ENCODE measurements at places on chromosomes 3 and 15.

- no peak for DNase-seq
Observed at GRCh38 chr15:71325481-71325880, 210.2 kb downstream of the THSD4 start.

DNA sequence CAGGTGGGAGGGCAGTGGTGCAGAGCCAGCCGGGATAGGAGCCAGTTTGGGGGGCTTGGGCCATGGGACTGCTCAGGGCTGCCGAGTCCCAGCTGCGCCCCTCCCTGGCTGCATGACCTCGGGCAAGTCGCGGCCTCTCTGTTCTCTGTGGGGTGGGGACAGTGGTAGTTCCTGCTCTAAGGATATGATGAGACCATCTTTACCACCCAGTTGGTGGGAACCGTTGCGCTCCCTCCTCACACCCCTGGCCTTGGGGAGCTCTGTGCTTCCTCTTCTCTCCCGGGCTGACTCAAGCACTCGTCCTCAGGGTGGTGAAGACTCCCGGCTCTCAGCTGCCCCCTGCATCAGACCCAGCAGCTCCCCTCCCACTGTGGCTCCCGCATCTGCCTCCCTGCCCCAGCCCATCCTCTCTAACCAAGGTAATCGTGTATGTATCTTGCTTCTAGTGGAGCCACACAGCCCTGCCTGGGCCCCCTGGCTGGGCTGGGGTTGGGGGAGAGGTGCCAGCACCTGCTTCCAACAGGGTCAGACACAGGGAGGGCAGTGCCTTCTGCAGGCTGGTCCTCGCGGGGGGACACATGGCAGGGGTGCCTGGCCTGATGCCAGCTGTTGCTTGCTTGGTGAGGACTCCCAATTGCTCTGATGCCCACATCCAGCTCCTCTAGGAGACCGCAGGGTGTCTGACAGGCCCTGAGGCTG, 15.1 kb upstream of the STAB1 start:
- DNase-seq = no peak

GRCh38 chr15:46315434-46315833, 680.6 kb downstream of the SQOR start:
- no peak for DNase-seq

DNA sequence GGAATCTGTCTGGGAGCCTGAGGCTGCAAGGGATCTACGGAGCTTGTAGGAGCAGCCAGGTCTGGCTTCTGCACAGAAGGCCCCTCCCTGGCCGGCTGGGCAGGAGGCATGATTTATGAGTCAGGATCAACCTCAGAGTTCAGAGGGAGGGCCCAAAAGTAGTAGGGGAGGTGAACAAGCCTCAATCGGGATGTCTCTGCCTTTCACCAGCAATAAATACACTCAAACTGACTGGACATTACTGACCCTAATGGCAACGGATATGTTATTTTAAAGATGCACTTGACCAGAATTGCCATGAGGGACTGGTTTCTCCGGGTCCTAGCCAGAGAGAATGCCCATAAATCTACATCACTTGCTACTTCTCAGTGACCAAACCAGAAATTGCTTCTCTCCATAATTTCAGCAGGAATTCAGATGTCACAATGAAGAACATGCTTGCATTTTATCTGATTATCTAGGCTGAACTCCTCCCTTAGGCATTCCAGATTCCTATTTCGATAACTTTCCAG, 109.6 kb upstream of the LMOD3 start:
- DNase-seq = no peak

DNA sequence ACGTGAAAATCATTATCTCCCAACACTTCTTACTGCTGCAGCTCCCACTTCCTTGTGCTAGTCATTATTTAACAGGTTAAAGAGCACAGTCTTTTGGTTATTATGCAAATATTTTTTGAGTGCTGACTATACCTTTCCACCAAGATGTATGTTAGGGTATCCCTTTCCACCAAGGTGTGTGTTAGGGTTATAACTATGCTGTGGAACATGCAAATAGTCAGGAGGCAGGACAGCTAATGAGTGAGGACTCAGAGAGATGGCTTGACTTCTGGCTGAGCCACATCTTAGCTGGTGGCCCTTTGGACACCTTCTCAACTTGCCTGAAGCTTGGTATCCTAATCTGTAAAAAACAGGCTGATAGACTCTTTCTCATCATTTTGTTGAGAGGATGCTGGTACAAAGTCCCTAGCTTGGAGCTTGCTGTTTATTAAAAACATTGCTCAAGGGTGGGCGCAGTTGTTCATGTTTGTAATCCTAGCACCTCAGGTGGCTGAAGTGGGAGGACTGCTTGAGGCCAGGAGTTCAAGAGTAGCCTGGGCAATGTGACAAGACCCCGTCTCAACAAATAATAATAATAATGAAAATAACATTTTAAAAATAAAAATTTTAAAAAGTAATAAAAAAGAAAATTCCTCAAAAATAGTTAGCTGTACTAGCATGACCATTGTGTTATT, 160.5 kb upstream of the ADAMTS9 start:
- DNase-seq = no peak

- DNase-seq = no peak
Observed at GRCh38 chr3:158528076-158528674, 42.8 kb upstream of the MLF1 start.

GRCh38 chr15:73353734-73354133, 15.0 kb downstream of the HCN4 start:
- DNase-seq = no peak

- DNase-seq = no peak
Observed at GRCh38 chr15:91027677-91028076, 5.3 kb upstream of the VPS33B start.

GRCh38 chr3:179768080-179768479, 115.2 kb downstream of the USP13 start:
- no peak for DNase-seq

- no peak for DNase-seq
Observed at GRCh38 chr3:175386630-175387029, 527.5 kb downstream of the NAALADL2 start.

DNA sequence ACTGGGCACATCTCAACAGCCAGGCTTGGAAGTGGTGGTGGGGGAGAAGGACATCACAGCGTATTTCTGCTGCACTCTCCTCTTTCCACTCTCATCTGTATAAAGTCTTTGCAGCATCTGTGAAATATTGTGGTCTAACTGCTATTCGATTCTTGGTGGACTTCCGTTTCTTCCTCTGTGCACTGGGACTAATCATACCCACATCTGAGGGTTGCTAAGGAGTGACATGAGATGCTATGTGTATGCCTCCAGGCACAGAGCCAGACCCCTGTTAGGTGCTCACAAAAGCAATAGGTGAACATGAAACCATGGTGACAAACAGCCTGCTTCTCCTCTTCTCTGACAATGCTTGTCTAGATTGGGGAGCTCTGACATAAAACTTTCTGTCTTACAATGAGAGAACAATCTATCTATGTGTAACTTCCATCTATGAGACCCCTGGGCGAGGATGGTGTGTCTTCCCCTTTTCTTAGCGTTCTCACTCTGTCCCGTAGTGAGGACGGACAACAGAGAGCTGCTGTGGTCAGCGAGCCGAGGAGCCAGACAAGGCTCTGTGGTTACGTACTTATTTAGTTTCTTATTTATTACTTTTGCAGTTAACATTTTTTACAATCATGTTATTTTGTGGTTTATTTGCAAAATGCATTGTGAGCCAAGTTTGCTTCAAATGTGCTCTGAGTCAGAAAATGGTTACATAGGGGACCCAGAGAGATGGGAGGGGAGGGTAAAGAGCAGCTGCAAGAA, 196.7 kb upstream of the TPRG1 start:
- peak; percentile 26 for DNase-seq

- no peak for DNase-seq
Observed at GRCh38 chr3:189123595-189124387, 48.0 kb upstream of the TPRG1 start.

DNA sequence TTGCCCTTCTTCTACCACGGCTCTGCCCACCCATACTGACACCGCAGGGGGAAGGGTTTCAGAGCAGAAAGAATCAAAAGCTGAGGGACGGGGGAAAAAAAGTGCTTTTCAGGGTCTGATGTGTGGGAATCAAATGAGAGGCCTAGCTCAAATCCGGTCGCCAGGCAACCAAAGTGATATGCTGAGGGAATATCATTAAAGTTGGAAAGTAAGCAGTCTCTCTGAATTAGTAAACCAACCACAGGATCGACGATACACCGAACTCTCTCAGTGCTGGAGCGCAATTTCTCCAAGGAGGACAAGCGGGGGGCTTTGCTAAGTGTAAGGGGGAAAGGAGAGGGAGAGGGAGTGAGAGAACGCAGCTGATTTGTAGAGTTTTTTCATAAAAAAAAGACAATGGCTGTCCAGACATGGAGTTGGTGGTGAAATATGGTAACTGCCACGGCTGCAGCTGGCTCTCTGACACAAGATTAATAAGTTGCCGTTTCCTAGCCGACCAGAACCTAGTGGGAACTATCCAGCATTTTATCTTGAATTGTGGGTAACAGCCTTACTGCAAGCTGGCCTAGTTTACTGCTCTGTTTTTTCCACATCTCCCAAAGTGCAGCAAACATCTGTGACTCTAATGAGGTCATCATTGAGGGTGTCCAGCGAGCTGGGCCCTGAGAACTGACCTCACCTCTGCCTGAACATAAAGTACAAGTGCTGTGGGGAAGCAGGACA, 530.2 kb downstream of the SOX2 start:
- no peak for DNase-seq

- no peak for DNase-seq
Observed at GRCh38 chr3:197186887-197187588, 111.4 kb downstream of the DLG1 start.

DNA sequence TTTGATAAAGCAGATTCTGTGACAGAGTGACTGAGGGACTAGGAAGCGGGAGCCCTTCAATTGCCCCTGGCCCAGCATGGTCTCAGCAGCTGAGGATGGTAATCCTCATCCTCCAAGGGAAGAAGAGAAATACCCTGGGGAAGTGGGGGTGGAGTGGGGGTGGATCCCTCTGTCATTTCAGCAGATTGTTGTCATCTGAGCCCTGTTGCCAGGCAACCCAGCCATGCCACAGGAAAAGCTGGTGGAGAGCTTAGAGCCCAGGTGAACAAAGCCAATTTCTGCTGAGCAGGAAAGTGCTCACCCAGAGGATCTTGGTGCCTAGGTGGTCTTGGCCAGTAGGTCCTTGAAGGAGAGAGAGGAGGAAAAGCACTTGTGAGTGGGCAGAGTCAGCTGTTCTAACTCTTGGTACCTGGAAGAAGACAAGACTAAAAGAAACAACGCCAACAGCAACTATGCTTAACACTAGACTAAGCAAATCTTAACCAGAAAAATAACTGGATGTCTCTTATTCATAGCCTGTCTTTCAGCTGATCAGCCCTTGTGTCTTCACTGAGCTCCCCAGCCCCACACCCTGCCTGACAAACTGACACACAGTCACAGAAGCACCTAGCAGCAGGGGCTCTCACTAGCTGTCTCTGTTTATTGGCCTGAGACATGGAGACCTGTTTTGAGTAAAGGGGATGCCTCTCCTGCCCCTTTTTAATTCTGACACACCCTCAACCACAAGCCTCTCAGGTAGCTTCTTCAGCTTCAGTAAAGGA, 40.1 kb upstream of the DCLK3 start:
- no peak for DNase-seq

DNA sequence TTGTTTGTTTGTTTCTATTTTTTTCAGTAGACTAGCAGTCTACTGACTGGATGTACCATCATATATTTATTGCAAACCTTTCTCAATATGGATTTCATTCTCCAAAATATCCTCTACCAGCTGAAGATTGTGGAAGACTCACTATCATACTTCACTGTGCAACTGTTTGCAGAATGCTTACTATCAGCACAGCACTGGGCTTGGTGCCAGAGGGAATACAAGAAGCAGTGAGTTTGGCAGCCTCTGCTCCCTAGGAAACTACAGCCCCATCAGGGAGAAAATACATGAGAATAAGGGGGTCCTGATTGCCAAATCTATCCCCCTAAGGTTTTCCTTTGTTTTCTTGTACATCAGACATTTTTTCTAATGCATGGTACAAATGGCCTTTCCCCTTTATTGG, 27.5 kb downstream of the AQP9 start:
- DNase-seq = no peak

- no peak for DNase-seq
Observed at GRCh38 chr3:13769422-13769821, 110.4 kb downstream of the WNT7A start.

DNA sequence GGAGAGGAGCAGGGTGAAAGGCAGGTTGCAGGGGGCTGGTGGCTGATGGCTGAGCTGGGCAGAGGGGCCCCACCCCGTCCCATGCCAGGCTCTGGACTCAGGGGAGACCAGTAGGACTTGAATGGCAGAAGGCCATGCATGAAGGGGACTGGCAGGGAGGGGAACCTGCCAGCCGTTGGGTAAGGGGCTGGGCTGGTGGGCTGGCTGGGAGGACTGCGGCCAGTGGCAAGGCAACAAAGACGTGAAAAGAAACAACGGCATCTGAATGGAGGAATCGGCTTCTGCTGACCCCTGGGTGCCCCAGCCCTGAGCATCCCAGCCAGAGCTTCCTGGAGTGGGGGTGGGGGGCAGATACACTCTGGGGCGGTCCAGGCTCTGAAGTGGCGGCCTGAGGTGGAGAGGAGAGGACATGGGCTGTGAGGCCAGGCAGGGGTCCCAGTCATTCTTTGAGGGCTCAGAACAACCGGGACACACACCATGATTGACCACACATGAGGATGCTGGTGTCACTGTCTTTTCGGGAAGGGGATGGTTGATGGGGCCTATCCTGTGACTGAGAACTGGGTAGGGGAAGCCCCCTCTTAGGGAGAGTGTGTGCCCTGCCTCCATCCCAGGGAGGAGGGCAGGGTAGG, 11.7 kb downstream of the GLYCTK start:
- DNase-seq = no peak
